ENCODE measurements at places on chromosomes 16 and 17. TPM values are rescaled to one million over a fixed set of nuclear protein-coding genes. Genes with fewer than 3 reads are reported as not detected.

The GPRC5B gene
- not detected for total RNA-seq

The WNT9B gene
- not detected for total RNA-seq

The RHBDL3 gene
- total RNA-seq, result not detected

The TNFSF13 gene
- total RNA-seq, result 6.9 TPM

The TPSD1 gene
- total RNA-seq, result not detected

The PDILT gene
- not detected for total RNA-seq

The HIGD1B gene
- not detected for total RNA-seq

DNA sequence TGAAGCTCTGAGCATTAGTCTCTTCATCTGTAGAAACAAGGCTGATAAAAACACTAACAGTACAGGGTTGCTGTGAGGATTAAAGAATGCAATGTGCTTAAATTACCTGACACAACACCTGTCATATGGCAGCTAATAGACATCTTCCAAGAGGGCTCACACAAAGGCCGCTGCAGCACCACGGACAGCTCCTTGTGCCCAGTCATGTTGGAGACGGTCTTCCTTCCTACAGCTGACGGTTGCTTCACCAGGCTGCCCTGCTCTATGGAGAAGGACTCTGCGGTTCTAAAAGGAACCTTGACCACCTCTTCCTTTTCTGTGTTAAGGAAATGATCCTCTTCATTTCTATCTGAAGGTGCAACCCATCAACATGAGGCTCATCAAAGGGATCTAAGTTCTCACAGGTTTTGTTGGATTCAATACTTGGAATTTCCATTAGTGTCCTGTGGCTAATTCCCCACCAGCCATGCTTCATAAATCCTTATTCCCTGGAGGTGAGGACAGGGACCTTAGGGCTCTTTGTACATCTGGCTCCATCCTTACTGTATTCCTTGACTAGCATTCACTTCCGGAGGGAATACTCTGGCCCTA, 138.9 kb upstream of the CES5A start:
- peak; percentile 66 for DNase-seq

- no peak for DNase-seq
Observed at GRCh38 chr16:61681124-61681523, 355.1 kb downstream of the CDH8 start.

DNA sequence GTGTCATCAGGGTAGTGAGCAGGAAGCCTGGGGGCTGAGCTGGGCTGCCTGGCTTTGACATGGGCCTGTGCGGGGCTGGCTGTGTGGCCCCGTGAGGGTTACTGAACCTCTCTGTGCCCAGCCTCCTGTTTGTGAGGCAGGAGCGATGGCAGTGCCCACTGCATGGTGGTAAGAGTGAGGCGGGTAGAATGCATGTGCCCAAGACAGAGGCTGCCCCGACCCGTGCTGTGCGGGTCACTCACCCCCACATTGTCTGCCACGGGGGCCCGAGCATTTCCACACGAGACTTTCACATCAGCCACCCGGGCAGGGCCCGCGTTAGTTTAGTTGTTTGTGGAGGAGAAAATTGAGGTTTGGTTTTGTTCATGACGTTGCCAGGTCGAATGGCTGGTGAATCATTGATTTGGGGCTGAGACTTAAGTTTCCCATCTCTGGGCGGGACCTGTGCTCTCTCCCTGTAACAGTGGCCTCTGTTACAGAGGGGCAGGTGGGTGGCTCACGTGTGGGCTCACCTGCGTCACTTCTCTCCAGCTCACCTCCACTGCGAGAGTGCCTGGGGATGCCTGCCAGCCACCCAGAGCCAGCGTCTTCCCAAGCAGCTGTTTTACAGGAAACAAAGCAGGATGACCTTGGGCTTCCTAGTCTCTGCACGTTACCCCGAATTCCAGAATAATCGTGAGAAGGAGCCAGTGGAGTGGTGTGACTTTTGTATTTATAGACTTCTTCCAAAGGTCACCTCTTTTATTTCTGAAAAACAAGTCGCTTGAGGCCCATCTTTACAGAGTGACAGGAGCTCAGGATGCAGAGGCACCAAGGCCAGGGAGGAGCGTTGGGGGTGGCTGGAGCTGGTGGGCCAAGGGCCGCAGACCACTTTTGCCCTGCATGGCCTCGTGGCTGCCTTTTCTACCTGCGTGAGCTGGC, 150.6 kb downstream of the RPTOR start:
- DNase-seq, result peak; percentile 42

- DNase-seq, result no peak
Observed at GRCh38 chr17:77695386-77695785, 263.1 kb upstream of the TNRC6C start.

GRCh38 chr17:77501101-77501566, 360.4 kb downstream of the SEC14L1 start:
- DNase-seq, result peak; percentile 68

DNA sequence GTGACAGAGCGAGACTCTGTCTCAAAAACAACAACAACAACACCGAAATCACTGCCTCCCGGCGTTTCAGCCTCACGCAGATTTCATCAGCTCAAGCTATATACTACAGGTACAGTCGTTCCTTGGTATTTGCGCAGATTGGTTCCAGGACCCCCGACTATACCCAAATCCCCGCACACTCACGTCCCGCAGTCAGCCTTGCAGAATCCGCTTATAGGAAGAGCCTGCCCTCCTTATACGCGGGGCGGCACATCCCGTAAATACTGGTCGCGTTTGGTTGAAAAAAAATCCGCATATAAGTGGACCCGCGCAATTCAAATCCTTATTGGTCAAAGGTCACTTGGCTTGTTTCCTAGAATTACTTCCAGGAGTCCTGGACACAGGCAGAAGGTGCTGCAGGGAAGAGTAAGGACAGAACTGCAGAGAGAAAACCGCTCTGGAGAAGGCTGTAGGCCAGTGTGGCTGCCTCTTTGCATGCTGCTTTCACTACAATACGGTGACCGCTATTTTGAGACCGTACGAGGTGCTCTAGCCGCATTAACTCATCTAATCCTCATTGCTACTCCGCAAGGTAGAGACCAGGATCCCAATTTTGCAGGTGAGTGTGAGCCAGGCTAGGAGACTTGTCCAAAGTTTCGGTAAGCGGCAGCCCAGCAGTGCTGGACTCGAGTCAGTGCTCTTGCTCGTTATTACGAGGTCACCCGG, 718 bp downstream of the NDUFAB1 start:
- DNase-seq, result peak; percentile 5

GRCh38 chr17:7136266-7136877, 21.8 kb upstream of the ASGR2 start:
- peak; percentile 88 for DNase-seq

DNA sequence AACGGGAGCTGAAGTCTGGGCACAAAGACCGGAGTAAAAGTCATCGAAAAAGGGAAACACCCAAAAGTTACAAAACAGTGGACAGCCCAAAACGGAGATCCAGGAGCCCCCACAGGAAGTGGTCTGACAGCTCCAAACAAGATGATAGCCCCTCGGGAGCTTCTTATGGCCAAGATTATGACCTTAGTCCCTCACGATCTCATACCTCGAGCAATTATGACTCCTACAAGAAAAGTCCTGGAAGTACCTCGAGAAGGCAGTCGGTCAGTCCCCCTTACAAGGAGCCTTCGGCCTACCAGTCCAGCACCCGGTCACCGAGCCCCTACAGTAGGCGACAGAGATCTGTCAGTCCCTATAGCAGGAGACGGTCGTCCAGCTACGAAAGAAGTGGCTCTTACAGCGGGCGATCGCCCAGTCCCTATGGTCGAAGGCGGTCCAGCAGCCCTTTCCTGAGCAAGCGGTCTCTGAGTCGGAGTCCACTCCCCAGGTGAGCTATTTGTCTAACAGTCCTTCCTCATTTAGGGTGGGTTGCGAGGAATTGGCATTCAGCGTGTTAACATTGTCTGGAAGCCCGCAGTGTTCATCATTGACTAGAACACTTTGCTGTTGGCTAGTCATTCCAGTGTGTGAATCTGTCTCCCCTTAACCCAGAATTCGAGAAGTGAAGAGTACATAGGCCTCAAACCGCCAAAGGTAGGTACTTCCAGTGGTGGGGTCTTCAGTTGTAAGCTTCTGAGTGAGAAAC, 1.5 kb downstream of the CDK12 start:
- peak; percentile 9 for DNase-seq

GRCh38 chr17:38735161-38735997, 5.2 kb downstream of the CISD3 start:
- peak; percentile 82 for DNase-seq

GRCh38 chr16:28526201-28527099, 12.3 kb downstream of the NUPR1 start:
- DNase-seq, result no peak

DNA sequence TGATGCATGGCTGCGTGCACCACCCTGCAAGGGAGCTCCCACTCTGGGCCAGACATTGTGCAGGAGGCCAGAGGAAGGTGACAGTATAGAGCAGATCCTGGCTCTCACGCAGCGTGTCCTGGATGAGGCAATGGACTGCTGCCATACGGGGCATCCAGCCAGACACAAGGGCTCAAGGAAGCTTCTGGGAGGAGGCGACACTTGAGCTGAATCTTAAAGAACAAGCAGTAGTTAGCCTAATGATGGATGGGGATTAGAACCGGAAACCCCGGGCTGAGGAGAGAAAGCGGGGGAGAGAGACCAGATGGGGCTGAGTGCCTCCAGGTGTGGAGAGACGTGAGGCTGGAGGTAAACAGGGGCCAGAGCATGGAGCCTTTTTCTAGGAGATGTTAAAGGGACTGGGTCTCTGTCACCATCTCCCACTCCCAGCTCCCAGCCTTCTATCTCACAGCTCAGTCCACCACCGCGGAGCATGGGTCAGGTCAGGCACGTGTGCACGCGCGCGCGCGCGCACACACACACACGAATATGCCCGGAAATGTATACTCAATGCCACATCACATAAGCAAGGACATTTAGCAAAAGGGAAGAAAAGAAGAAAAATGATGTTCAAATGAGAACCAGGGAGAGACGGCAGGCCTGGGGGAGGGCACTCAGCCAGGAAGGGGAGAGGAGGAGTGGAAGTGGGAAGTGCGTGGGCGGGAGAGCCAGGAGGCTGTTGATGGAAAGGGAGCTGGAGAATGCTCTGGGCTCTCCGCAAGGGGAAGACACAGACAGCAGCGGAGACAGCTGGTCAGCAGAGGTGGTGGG, 46.3 kb downstream of the CCDC42 start:
- no peak for DNase-seq

- DNase-seq, result peak; percentile 83
Observed at GRCh38 chr17:82301916-82302567, 15.4 kb downstream of the CD7 start.

DNA sequence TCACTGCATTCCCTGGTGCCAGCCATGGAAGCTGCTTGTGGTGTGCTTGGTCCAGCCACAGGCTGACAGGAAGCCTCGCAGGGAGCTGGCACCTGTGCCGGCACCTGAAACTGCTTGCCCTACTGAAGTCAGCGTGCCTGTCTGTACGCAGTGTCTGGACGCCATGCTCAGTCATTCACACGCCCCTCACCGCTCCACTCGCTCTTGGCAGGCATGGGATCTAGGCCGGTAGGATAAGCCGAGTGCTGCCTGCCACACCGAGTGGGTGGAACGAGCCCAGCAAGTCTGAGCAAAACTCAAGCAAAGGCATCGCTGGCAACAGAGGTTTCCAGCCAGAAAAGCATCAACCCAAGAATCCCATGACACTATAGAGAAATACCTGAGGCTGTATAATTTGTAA, 350.6 kb downstream of the CDH11 start:
- no peak for DNase-seq

- peak; percentile 73 for DNase-seq
Observed at GRCh38 chr16:21300309-21301167, 22.4 kb upstream of the CRYM start.

DNA sequence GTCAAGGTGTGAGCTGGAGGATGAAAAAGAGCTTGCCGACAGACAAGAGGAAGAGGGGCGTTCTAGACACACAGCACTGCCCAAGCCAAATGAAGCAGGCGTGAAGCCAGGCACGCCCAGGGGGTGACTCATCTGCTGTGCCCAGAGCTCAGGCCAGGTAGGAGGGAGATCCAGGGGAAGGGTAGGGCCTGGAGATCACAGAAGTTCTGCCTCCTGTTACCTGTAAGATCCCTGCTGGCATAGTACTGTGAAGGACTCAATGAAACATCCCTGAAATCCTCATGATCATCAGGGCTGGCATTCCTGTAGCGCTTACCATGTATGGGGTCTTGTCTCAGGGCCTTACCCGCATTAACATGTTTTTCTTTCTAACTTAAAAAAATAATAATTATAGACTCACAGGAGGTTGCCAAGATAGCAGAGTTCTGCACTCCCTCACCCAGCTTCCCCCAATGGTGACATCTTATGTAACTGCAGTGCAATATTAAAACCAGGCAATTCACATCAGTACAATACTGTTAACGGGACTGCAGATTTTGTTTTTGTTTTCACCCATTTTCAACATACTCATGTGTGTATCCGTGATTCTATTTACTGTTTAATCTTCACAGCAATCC, 158.6 kb downstream of the XYLT1 start:
- no peak for DNase-seq

DNA sequence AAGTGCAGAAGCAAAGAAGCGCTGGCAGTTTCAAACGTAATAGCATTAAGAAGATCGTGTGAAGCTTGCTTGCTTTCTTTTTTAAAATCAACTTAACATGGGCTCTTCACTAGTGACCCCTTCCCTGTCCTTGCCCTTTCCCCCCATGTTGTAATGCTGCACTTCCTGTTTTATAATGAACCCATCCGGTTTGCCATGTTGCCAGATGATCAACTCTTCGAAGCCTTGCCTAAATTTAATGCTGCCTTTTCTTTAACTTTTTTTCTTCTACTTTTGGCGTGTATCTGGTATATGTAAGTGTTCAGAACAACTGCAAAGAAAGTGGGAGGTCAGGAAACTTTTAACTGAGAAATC, 17.4 kb upstream of the RAB11FIP4 start:
- no peak for DNase-seq

DNA sequence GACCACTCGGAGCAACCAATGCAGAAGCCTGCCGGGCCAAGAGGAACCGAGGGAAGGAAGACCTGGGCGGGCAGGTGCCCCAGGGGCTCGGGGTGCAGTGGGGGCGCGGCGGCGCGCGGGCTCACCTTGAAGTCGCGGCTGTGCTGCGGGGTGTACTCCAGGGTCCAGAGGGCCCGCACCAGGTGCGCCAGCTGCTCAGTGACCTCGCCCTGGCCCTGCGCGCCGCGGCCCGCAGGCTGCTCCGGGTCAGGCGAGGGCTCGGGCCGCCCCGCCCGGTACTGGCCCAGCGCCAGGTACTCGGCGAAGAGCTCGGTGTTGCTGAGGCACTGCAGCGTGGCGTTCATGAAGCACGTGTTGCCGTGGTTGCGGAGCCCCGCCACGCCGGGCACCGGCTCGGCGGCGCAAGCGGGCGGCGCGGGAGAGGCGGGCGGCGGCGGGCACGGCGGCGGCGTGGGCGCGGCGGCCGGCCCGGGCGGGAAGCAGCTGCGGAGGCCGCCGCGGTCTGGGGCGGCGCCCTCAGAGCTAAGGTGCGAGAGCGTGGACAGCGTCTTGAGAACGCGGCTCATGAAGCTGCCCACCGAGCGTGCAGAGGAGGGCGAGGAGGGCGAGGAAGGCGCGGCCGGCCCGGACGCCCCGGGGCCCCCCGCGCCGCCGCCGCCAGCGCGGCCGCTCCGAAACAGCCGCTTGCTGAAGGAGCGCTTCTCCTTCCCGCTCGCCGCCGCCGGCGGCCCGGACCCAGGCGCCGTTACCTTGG, 562 bp downstream of the USP31 start:
- DNase-seq, result peak; percentile 53

DNA sequence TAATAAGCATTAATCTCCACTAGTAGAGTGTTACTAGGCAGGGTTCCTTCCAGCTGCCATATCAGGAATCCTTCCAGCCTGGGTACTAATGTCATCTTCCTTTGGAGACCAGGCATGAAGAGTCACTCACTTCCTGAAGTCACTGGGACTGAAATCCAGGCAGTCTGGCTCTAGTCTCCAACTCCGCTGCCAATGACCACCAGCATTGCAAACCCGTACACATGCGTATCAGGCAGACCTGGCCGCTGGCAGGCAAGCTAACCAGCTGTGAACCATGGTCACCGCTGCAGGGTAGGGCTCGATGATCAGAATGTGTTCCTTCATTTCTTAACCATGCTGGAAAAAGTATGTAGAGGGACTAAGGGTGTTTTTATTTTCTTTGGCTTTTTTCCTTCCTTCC, 255.5 kb downstream of the CDH13 start:
- no peak for DNase-seq

Data from activated CD8-positive, alpha-beta T cell treated with anti-CD3 and anti-CD28 coated beads for 36 hours (primary cell).